ENCODE measurements at places on chromosomes 5 and 9.

- DNase-seq = no peak
These were observed 33.8 kb downstream of the HTR1A start for GRCh38 chr5:63928451-63928850.

DNA sequence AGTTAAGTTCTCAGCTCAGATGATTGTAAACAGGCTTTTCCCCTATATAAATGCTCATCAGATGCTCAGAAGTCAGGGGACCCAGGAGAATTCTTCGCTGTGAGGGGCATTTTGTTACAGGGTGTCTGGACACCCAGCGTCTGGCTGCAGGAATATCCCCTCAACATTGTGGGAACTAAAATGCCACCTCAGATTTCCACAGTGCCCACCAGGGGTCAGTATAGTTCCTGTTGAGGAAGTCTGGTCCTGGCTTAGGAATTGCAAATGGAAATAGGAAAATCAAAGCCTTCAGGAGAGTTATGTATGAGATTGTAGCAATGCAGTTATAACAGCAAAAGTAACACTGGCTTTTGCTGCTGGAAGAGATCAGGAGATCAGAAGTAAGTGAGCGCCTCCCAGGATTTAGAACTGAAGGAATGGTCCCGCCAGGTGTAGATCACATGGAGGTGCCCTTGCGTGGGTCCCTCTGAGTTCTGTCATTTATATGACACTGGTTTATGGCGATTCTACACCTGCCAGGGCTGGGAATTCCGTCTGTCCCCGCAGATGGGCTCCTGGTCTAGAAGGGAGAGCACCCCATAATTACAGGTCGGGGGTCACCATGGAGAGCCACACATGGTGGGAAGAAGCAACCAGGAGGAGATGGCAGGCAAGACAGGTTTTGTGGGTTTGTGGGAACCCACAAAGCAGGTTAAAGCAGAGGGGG, 47.1 kb upstream of the CTSL start:
- DNase-seq = no peak

- no peak for DNase-seq
These were observed 141.3 kb upstream of the EPB41L4A start for GRCh38 chr5:112560371-112560770.

DNA sequence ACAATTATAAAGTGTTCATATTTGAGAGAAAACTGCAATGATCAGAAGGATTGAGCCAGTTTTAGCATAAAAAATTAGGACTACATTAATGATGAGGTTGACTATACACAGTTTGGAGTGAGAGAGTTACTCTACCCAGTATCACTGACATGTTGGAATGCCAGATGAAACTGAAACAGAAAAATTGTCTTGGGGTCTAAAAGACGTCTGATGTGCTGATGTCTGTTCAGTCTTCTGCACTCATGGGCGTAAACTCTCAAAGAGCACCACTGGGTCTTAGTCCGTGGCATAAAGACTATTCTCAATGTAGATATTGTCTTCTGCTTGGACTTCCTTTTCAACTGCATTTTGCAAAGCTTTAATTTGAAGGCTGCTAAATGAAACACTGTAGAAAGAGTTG, 29.5 kb downstream of the HAVCR1 start:
- no peak for DNase-seq

- DNase-seq = no peak
These were observed 5.3 kb downstream of the SLC1A1 start for GRCh38 chr9:4495537-4495936.

DNA sequence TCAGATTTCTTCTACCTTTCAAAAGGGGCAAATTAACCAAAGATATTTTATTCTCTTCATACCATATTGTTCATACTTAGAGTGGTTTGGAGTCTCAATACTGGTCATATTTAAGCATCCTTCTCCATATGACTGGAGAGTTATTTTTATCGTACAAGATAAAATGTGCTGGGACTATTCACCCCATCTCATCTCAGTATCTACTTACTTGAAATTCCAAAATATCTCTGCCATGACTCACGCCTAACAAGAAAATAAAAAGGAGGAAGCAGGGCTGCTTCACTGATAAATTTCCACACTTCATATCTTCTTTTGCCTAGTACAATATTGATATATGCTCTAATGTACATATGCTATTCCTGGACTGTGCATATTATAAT, 277.9 kb upstream of the CDH9 start:
- no peak for DNase-seq

DNA sequence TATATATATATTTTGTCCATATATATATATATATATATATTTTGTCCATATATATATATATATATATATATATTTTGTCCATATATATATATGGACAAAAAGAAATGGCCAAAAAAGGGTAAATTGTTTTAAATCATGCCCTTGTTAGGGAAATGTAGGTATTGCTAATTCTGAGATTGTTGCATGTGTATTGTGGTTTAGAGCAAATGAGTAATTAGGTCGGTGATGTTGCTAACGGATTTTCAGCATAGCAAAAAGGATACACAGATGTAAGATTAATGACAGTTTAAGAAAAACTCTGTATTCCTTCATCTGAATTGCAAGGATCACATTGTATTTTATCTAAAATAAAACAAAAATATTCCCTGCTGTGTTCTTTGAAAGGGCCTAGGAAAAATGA, 40.2 kb downstream of the OSTF1 start:
- DNase-seq = no peak

GRCh38 chr9:100112677-100113336, 13.8 kb downstream of the INVS start:
- no peak for DNase-seq

All from stimulated activated CD8-positive, alpha-beta memory T cell treated with anti-CD3 and anti-CD28 coated beads, Interleukin-7, amount 100 ng/mL, for 24 hours (primary cell).